Motor neuron (in vitro differentiated cells): ENCODE measurements at places on chromosomes 11 and 22.

GRCh38 chr11:69233744-69234570 is 60.0 kb upstream of the MYEOV start:
- no peak for ATAC-seq

GRCh38 chr11:95490625-95491024 is 259.6 kb upstream of the SESN3 start:
- ATAC-seq = no peak

- ATAC-seq = no peak
These were observed 91.6 kb upstream of the PARVA start for GRCh38 chr11:12285811-12286222.

GRCh38 chr11:32821517-32821916 is 8.2 kb upstream of the PRRG4 start:
- ATAC-seq = no peak

DNA sequence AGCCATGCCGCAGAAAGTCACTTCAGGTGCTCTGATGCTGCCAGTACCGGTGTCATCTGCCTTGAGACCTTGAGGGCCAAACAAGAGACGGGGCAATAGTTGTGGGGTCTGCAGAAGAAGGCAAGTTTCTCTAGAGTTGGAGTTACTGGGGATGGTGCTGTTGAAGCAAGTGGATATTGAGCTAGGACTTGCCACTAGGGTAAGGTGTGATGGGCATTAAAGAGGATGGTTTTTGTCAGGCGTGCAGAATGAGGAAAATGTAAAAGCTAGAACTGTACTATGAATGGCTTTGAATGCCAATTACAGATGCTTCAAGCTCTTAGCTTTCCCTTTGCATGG is 61.6 kb downstream of the TNRC6B start:
- ATAC-seq = no peak

GRCh38 chr11:6746086-6746618 is 25.6 kb downstream of the OR2AG2 start:
- ATAC-seq = no peak

GRCh38 chr22:47377926-47378560 is 615.6 kb downstream of the TBC1D22A start:
- no peak for ATAC-seq
